Activated CD4-positive, alpha-beta T cell treated with anti-CD3 and anti-CD28 coated beads for 1 hour (primary cell): ENCODE measurements at places on chromosomes 11 and 22.

- DNase-seq: no peak
Observed at GRCh38 chr11:86476109-86476861, 101.6 kb downstream of the CCDC81 start.

DNA sequence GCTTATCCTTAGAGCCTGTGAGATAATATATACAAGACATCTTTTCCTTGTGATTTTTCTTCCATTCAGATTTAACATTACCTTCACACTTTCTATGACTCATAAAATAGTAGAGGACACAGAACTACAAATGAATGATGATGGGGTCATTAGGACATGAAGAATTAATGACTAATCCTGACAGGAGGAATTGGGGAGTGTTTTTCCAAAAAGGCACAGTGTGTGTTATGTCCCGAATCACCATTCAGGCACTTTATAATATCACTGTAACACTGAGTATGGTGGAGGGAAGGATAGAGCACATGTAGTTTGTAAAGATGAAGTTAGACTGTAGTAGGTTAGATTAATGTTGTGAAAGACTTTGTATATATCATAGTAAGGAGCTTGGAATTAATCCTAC lies 391.3 kb downstream of the JRKL start:
- no peak for DNase-seq

- DNase-seq: no peak
Observed at GRCh38 chr11:60281485-60281884, 1.0 kb downstream of the MS4A4A start.

GRCh38 chr22:47398921-47399790 lies 636.7 kb downstream of the TBC1D22A start:
- DNase-seq: no peak

GRCh38 chr11:12411806-12412727 lies 34.7 kb downstream of the PARVA start:
- DNase-seq: no peak

DNA sequence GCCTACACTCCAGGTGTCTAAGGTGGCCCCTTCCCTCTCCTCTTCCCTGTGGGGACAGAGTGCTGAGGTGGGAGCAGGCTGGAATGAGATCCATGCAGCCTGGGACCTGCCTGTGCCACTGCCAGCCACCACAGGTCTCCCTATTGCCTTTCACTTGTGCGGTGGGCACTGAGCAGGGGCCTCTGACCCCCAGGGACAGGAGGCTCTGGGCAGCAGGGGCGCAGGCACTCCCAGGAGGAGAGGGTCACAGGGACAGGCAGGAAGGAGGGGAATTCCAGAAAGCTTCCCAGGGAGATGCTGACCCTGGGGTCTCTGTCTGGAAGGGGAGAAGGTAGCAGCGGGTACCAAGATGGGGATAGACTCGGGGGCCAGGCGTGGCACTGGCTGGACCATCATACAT lies 228.5 kb upstream of the B3GAT1 start:
- DNase-seq: no peak

GRCh38 chr11:34344768-34345539 lies 12.9 kb downstream of the ABTB2 start:
- DNase-seq: no peak

DNA sequence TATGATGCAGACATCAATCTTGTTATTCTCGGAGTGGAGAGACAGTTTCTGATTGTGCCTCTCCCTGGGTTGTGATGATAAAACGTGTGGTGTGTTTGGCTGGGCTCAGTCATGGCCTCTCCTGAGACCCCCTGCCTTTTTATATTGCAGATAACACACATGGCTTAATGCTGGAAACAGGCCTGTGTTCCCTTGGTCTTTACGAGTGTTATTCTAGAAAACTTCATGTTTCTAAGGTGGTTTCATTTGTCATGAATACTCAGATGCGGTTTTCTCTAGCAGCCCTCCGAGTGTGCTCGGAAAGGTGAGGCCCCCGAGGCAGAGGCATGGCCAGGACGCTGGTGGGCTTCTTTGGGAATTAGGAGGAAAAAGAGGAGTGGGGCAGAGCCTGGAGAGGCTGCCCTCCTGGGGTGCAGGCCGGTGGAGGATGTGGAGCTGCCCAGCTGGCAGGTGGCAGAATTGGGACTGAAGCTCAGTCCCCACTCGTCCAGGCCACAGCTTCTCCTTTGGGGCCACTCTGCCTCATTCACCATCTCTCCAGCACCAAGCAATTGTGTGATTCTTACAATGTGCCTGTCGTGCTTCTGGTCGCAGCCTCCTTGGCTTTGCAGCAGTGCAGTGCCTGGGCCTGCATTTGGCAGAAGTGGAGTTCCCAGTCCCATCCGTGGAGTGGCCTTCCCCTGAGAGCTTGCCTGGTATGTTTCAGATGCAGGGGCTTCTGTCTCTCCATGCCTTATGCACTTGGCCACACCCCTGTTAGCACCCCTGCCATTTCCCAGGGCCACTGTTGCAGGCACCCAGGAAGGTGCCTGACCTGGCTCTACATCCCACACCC lies 309.6 kb downstream of the TBC1D22A start:
- no peak for DNase-seq

- no peak for DNase-seq
Observed at GRCh38 chr22:30827646-30828045, 133.0 kb downstream of the OSBP2 start.

DNA sequence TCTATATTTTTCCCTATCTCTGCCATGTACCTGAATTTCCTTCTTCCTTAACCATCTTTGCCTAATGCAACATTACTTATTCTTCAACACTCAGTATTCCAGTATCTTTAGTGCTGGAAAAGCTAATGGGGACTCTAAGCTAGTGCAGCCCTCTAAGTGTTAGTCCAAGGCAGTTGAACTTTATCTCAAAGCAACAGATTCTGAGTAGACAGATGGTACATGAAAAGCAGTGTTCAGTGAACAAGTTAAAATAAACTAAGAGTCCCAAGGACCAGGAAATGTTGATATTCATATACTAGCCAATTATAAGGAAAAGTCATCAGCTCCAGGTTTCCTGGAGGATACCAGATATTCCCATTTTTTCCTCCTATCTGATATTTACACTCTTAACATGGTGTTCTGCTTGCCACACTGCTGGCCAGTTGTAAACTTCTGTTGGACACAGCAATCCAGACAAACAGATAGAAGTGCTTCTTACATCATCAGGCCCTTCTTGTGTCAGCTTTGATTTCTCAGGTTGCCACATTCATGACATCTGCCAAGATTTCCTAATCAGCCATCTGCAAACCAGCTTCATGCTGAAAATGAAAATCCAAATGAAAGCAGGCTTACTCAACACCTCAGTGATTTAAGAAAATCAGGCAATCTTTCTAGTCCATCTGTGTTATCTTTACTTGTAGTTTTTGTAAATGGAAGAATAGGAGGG lies 255.9 kb upstream of the POU2AF2 start:
- no peak for DNase-seq

GRCh38 chr22:25930788-25931310 lies 188.9 kb downstream of the MYO18B start:
- no peak for DNase-seq

GRCh38 chr11:46455834-46456233 lies 64.3 kb upstream of the CHRM4 start:
- no peak for DNase-seq

GRCh38 chr11:111819829-111820237 lies 51.5 kb downstream of the ALG9 start:
- DNase-seq: no peak

- no peak for DNase-seq
Observed at GRCh38 chr11:1934335-1935155, 12.6 kb upstream of the MRPL23 start.

- DNase-seq: no peak
Observed at GRCh38 chr11:6457581-6458320, 16.0 kb downstream of the TRIM3 start.

- DNase-seq: no peak
Observed at GRCh38 chr22:39233710-39234471, 10.9 kb downstream of the PDGFB start.

GRCh38 chr22:45905924-45906865 lies 70.8 kb downstream of the WNT7B start:
- no peak for DNase-seq

GRCh38 chr11:8328231-8328794 lies 64.6 kb upstream of the LMO1 start:
- DNase-seq: no peak

GRCh38 chr11:4891996-4892640 lies 10.4 kb downstream of the OR51T1 start:
- DNase-seq: no peak

GRCh38 chr11:36333897-36334296 lies 37.8 kb downstream of the PRR5L start:
- no peak for DNase-seq

- no peak for DNase-seq
Observed at GRCh38 chr22:35197886-35198285, 59.4 kb upstream of the HMGXB4 start.

GRCh38 chr11:12729941-12730340 lies 55.7 kb downstream of the TEAD1 start:
- no peak for DNase-seq

GRCh38 chr11:54927704-54928103 lies 221.1 kb downstream of the OR4A5 start:
- DNase-seq: no peak

DNA sequence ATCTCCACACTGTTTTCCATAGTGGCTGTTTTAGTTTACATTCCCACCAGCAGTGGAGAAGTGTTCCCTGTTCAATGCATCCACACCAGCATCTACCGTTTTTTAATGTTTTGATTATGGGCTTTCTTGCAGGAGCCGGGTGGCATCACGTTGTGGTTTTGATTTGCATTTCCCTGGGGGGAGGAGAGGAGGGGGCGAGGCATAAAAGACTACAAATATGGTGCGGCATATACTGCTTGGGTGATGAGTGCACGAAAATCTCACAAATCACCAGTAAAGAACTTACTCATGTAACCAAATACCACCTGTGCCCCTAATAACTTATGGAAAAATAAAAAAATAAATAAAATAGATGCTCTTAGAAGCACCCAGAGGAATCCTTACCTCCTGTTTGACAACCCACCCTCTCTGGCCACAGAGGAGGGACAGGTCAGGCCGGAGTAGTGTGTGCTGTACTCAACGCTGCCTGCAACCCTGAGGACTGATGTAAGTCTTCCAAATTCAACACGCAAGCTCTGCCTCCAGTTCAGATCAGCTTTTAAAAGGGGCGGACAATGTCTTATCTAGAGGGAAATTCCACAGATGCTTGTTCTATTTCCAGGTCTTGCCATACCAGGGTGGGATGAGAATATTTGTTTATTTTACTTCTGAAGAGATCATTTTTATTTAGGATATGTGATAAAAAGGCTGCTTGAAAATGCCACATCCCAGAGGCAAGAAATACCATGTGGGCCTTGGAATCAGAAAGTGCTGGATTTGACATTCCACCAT lies 329.6 kb upstream of the B3GAT1 start:
- no peak for DNase-seq

- no peak for DNase-seq
Observed at GRCh38 chr22:27205492-27206373, 548.3 kb downstream of the MIAT start.

DNA sequence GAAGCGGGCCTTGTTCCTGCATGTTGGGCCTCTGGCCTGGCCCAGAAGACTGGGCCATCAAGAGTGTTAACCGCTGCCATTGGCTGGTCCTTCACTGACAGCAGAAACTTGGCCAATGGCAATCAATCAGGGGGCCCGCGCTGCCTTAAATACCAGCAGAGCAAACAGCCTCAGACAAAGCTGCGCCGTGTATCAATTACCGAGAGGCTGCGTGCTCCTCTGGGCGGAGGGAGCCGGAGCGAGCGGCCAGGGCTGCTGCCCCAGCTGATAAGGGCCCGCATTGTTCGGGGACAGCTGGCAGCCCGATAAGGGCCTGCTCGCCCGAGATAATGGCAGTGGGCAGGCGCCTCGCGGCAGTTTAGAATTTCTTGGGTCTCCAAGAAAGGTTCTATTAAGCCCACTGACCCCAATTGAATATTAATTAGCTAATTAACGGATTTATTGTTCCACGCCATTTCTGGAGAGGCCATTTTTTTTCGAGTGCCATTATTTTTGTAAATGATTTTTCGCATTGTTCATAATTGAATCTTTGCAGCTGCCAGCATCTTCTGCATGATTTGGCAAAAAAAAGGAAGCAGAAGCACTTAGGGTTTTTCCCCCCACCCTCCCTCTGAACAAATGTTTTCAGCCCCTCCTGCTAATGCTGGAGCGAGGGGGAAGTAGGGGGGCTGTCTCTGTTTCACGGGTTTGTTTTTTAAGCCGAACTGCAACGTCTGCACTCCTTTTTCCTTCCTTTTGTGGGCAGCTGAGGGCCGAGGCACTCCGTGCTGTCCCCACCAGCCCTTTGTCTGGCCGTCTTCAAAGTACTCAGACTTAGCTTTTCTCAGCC lies 37.6 kb upstream of the RIC3 start:
- no peak for DNase-seq

- DNase-seq: no peak
Observed at GRCh38 chr11:47261291-47261800, 3.5 kb downstream of the NR1H3 start.

GRCh38 chr22:44907765-44908737 lies 101.8 kb downstream of the PHF21B start:
- no peak for DNase-seq

DNA sequence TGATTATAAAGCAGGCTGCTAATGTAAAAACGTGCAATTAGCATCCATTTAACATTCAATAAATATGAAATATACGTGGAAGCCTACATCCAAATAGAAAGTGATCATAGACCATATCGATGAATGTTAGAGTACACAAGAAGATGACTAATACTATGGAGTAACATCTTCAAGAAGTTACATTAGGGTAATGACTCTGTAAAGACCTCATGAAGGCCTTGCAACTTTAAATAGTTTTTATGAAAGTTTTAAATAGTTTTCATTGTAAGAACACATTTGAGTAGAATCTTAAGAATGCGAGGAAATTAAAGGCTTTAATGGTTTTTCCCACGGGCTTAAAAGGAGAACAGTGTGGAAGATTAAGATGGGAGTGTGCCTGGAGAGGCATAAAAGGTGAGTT lies 1.4 kb downstream of the TRIM34 start:
- DNase-seq: no peak

GRCh38 chr11:75347781-75348566 lies 3.5 kb downstream of the ARRB1 start:
- no peak for DNase-seq

DNA sequence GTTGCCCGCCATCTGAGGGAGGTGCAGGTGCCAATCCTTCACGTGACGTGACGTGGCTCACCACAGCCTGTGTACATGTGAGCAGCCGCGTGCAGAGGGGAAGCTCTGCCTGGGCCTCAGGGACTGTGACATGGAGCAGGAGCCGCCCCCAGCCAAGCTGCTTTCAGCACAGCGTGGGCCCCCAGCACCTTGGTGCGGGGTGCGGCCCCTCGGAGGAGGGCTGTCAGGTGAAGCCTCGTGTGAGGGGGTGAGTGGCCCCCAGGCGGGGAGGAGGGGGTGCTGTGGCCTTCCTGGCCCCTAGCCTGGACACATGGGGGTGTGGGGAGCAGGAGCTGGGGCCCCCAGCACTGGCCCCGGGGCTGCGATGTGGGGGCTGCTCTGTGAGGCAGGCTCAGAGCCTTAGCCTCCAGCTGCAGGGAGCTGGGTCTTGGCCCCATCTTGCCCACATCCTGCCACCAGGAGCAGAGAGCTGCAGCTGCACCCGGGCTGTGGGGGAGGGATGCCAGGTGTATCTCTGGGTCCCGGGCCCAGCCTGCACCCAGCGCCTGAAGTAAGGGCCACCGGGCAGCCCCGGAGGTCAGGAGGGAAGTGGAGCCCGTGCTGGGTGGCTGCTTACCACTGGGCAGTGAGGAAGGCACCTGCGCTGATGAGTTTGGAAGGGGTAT lies at the start of gene ADORA2A:
Gene ADORA2A (plus strand): TSS at position 100 of the 665 bp plus-strand sequence. CDS start 5,806 bp downstream, outside the sequence.
- DNase-seq: peak; percentile 79

- DNase-seq: no peak
Observed at GRCh38 chr11:76266286-76267100, 60.2 kb upstream of the WNT11 start.
